ENCODE measurements at places on chromosomes 5 and 9.

DNA sequence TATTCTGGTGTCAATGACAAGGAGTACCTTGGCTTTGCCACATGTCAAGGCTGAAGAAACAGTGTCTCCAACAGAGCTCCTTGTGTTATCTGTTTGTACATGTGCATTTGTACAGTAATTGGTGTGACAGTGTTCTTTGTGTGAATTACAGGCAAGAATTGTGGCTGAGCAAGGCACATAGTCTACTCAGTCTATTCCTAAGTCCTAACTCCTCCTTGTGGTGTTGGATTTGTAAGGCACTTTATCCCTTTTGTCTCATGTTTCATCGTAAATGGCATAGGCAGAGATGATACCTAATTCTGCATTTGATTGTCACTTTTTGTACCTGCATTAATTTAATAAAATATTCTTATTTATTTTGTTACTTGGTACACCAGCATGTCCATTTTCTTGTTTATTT is 19.8 kb downstream of the CD274 start:
- DNase-seq, result no peak

- no peak for DNase-seq
Observed at GRCh38 chr9:98594546-98595160, 114.1 kb downstream of the GABBR2 start.

DNA sequence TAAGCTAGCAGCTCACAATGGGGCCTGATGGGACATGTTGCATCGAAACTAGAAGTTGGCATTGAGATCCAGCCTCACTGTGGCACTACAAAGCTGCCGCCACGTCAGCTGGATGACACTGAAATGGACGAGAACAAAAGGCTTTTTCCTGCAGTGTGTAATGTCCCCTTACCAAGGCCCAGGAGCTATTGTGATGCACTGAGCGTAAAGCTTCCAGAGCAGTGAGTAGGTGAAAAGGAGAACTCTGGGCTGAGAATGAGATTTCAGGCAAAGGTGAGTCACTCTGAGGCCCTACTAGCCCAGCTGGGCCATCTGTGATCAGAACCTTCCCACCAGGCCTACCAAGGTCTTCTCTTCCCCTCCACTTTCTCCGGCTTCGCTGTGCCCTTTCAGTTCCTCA is 528.1 kb upstream of the KLF4 start:
- DNase-seq, result no peak

DNA sequence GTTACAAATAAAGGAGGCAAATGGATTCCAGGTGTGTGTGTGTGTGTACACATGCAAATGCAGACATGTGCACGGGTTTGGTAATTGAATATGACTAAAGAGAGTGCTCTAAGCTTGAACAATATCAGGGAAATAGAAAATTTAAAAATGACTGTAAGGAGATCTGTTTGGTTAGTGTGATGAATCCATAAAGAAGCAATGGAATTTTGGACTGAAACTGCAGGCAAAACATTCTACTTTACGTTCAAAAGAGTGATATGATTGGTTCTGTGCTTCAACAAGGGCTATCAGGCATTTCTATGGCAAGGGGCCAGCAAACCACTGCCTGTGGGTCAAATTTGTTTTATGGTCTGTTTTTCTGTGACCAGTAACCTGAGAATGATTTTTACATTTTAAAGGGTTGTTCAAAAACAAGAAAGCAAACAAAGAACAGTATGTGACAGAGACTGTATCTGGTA is 332.8 kb upstream of the KLF9 start:
- no peak for DNase-seq

GRCh38 chr9:131410044-131410491 is 16.2 kb downstream of the PRRC2B start:
- peak; percentile 37 for DNase-seq

GRCh38 chr5:174148721-174149120 is 103.2 kb downstream of the NSG2 start:
- no peak for DNase-seq
